ENCODE measurements at places on chromosomes 4 and X.

GRCh38 chr4:132071815-132072214, 1077.3 kb upstream of the PCDH10 start:
- no peak for DNase-seq

DNA sequence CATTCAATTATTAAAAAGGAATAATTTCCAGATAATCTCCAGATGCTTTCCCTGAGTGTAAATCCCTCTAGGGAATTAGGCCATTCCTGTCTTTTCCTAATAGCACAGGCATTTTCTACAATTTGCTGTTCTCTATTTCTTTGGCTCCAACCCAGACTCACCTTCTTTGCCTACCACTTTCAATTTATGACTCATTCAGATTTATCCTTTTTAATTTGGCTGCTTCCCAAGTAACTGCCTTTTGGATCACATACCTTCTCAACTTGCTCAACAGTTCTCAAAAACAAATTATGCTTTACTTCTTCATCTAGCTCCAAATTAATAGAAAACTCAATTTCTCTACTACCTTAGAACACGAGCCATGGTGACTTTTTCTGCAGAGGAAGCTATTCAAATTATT, 1166.3 kb upstream of the PCDH7 start:
- DNase-seq: no peak

DNA sequence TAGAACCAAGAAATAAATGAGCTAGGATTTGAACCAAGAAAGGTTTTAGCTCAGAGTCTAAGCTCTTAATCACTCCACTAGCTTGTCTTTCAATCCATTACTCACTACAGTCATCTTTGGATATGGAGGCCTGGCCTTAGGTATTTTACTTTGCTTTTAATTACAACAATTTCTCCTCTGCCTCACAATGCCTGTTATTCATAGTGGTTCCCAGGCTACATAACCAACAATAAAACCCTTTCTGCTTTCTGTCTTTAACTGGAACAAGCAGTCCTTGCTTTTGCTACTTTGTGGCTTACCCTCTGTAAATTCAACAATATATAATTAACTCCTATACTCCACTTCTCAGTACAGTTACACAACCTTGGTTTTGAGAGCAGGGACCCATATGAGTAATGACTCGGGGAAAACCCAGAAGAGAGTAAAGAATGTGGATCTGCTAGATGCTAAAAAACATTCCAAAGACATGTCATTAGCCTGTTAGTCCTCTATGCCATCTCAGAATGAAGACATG, 94.7 kb upstream of the NAP1L5 start:
- no peak for DNase-seq

DNA sequence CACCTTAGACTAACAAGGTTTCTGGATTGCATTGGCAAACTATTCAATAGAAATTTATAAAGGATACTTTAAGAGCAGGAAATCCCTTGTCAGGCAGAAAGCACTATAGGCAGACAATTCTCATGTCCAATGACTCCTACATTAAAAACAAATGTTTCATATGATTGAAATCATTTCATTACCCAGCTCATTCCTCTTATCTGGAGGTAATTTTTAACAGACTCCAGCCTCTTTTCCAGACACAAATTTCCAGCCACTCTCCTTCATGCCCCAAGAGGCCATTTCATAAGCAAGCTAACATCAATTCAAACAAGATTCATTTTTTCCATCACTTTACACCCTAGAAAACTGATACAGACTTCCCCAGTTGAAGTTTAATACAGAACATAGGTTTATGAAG, 495.1 kb upstream of the FRG1 start:
- no peak for DNase-seq

DNA sequence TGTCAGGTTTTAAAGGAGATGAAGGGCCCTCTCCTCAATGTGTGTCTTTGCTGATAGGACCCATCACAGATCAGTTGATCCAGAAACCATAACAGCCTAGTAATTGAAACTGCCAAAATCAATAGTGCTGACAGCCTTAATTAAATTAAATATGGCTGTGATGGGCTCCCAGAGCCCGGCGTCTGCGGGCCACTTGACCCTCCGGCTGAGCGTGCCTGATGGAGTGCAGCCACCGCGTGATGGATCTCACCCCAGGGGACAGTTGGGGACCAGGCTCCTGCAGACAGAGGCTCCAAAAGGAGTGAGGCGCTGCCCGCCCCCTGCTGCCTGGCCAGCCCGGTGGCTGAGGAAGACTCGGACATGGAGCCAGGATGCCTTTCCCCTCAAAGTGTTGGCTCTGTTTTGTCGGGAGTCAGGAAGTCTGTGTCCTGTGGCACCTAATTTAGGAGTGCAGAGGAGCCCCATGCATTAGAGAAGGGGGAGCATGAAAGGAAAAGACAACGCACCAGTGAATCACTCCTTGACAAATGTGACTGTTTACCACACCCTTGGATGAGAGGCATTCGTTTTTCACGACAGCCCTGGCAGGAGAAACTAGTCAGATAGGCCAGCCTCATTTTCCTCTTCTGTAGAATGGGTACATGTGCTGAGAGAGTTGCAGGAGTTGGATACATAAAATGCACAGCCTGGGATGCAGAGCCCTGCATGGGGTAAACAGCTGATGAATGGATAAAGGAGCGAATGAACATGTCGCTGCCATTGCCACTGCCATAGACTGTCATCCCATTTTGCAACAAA, 40.9 kb upstream of the MSX1 start:
- no peak for DNase-seq

GRCh38 chr4:55291227-55291640, 54.8 kb upstream of the SRD5A3 start:
- DNase-seq: no peak

Measured in NCI-H460 (cell line).